ENCODE measurements at places on chromosomes 2 and 18.
A peak's percentile ranks its signal among the peaks of the same experiment; 100 is the strongest.

DNA sequence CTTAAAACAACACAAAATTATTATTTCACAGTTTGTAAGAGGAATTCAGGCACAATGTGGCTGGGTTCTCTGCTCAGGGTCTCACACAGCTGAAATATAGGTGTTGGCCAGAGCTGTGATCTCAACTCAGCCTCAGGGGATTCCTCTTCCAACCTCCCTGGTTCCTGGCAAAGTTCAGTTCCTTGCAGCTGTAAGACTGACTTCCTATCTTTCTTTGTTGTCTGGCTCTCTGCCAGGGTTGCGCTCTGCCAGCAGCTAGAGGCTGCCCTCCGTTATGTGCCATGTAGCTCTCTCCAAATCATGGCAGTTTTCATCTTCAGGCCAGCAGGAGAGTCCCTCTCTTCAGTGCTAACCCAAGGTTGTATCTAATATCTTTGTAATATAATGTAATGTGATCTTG, 272.5 kb upstream of the KCNJ3 start:
- no peak for DNase-seq

DNA sequence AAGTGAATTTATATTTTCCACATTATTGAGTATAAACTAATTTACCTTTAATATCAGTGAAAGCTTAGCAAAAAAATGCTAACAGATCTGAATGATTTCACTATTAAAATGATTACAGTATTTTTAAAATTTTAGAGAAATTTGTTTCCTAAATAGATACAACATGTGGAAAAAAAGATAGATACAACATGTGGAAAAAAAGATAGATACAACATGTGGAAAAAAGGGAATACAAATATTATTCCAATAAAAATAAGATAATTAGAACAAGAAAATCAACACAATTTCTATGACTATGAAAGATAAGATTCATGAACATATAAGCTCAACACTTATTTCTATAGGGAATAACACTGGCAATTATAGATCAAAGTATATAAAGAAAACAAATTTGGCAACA, 865.9 kb upstream of the VRK2 start:
- no peak for DNase-seq

DNA sequence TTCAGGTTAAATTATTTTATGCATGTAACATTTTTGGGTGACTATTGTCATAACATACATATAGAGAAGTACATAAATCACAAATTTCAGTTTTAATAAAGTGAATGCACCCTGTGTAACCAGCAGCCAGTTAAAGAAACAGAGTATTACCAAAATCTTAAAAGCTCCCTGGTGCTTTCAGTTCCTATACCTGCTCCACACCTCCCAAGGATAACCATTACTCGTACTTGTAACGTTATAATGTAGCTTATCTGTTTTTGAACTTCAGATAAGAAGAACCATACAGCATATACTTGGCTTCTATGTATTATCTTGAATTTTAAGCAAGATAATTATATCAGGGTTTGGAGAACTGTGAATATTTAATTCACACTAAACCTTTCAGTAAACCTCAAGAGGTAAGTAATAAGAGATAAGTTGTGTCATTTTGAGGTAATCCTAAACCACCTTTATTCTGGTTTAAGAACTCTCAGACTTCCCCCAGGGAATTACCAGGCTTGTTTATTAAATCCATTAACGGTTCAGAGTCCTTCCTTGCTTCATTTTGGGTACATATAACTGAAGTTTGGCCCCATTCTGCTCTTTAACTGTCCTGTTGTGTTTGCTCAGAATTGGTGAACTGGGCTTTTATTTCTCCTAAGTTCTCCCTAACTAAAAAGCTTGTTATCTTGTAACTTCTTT, 58.6 kb downstream of the LCLAT1 start:
- no peak for DNase-seq

DNA sequence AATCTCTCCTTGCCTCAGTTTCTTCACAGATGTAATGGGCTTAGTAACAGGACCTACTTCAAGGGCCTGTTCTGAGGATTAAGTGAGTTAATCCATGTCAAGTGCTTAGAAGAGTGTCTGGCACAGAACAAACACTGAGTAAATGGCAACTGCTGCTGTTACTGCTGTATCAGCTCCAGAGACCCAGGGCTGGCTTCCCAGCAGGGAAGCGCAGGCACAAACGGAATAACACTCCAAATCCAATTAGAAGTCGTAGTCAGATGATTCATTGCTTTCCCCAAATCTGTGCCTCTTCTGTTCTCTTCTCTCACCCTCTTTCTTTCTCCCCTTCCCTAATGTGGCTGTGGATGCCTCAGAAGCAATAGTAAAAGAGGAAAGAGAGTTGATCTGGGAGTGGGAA, 101.1 kb upstream of the FZD7 start:
- peak; percentile 65 for DNase-seq

DNA sequence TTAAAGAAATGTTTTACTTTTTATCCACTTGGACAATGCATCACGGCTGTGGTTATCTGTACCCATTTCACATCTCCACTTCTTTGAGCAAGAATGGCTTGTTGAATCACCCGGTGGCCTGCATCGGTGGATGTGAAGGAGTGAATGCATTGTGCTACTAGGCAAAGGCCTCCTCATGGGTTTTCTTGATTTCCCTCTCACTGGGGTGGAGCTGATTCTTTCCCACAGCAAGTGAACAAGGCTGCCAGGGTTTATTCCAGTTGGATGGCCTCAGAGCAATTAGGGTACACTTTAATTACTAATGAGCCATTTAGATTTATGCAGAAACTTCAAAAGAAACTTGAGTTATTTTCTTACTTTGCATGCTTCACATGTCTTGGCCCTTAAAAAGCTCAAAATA, 387.1 kb downstream of the RND3 start:
- no peak for DNase-seq

GRCh38 chr18:49788327-49788898, 24.9 kb downstream of the ACAA2 start:
- DNase-seq = peak; percentile 78

GRCh38 chr2:365367-366275, 77.7 kb upstream of the ALKAL2 start:
- DNase-seq = no peak

- no peak for DNase-seq
These were observed 417.0 kb upstream of the NRXN1 start for GRCh38 chr2:51448911-51449310.

DNA sequence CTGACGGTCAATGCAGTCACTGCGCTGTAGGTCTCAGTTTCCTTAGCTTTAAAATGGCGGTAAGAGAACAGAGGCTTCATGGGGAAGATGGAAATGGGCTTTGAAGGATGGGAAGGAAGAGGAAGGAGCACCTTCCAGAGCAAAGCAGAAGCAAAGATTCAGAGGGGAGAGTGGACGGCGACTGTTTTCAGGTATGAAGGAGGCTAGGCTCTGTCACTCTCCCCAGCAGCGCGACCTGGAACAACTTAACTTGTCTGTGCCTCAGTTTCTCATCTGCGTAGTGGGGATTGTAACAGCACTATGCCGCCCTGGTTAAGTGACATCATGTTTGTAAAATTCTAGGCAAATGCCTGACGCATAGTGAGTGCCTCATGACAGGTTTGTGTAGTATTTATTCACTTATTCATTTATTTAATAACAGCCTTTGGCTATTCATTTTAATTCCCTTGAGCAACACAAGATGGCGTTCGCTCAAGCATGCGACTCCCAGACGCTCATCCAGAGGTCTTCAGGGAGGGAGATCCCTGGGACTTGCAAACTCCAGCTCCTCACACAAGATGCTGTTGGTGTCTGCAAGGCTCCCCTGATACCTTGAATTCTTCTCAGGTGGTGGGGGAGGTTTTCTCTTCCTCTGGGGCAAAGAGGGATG, 336.3 kb downstream of the DYSF start:
- no peak for DNase-seq

- DNase-seq = no peak
These were observed 2.4 kb downstream of the GPR45 start for GRCh38 chr2:105243961-105244360.

DNA sequence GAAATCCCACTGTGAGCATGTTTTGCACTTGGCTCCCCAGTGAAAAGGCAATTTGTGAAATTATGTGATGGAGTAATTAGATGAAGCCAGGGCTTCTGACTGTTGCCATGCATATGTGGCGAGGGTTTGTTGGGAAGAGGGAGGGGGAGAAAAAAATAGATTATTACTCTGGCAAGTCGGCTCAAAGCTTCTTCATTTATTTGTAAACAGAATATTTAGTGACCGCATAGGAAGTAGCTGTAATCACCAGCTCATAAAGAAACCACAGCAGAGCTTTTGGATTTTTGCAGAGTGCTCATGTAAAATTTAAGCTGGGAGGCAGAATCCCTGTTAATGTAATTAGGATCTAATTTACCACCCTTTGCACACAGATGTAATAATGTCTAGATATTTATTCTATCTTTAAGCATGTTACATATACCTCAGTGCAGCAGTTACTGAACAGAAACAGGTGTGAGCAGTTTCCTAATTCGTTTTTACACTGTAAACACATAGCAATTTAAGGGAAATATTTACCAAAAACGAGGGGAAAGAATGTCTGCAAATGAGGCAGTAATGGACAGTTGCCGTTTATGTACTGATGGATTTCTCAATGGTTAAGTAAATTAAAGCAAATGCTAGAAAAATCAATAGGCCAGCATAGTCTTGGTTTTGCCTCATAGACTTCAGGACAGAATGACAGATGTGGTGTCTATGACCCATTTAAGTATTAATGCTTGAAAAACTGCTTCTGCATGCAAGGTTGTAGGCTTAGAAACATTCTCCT, 87.9 kb downstream of the MEIS1 start:
- DNase-seq = no peak

DNA sequence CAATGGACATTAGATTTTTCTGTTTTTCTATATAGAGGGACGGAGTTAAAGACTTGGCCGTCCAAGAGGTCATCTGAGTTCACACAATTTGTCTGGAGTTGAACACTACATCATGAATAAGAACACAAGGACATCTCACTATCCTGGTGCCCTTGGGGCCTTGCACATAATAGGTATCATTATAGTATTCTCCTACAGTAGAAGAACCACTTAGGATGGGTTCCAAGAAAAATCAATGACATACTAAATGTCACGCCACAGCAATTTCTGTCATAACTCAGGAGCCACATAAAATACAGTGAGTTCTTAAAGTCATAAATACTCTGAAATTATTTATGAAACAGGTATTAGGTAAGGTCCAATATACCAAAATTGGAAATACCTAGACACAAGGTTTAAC, 154.4 kb downstream of the NCKAP5 start:
- DNase-seq = no peak

GRCh38 chr2:63866009-63866709, 24.5 kb downstream of the UGP2 start:
- DNase-seq = no peak

DNA sequence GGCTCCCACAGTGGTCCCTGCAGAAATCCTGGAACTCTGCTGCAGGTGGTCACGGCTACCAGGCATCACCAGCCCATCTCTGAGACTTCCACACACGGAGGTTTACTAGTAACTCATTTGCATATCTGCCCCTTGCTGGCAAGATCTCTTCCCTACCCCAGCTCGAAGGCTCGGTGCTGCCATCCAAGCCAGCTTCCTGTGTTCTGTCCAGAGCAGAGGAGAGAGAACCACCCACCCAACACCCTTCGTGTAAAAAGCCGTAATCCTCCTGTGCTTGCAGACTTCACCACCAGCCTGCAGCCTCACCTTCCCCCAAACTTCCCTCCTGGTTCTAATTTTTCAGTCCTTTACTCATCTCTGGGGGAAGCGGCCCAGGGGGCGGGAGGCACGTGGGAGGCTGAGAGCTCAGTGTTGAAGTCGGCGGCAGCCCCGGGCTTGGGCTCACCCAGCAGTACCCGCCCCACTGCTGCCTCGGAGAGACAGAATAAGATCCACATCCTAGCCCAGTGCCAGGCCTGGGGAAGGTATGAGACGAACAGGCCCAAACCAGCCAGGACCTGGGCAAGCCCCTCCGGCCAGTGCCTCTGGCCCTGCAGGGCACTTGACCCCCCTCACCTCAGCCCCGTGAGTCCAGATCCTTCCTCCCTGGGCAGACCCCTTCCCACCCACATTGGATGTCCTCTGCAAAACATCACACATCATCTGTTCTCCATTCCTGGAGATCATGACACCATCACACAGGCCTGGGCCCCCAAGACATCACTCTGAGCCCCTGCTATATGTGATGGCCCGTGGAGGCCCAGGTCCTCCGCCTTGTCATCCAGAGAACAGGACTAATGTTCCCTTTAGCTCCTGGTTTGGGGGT, 145.8 kb upstream of the ID2 start:
- DNase-seq = no peak

DNA sequence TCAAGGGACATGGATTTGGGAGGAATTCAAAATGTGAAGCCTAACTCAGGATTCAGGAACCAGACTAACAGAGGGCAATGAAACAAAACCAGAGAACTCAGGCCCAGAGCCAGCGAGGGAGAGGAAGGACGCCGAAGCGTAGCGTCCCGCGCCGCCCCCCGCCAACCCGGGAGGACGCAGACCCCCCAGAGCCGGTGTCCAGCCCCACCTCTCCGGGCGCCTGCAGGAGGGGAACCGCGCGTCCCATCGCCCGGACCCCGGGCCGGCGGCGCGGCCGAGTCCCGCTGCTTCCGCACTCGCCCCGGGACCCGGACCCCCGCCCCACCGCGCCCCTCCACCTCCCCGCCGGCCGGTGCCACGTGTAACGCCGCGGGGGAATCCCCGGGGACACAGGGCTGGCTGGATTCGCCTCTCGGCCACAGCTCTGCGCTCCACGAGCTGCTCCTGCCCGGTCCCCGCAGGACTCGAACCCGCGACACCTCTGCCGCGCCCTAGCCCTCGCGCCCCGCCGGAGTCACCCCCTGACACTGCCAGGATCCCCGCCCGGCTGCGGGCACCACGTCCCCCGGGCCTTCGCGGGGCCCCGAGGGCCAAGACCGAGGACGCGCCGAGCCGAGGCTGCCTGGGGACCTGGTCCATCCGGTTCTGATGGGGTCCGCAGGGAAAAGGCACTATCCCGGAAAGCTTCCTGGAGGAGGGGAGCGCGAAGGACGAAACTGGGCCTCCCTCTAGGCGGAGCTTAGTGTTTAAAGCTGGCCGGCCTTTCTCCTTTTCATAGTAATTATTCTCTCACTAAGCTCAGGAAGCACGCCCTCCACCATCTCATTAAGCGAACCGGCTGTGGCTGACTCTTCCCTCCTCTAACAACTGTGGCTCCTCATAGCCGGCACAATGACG, 40.4 kb upstream of the FAM124B start:
- peak; percentile 77 for DNase-seq

GRCh38 chr2:105378921-105379383, 19.9 kb downstream of the FHL2 start:
- DNase-seq = no peak

GRCh38 chr2:45935791-45936622, 284.5 kb downstream of the PRKCE start:
- peak; percentile 93 for DNase-seq

GRCh38 chr2:195859513-195859912, 202.5 kb downstream of the SLC39A10 start:
- DNase-seq = no peak

GRCh38 chr18:42976869-42977590, 138.5 kb downstream of the RIT2 start:
- no peak for DNase-seq

- DNase-seq = no peak
These were observed 132.3 kb upstream of the NETO1 start for GRCh38 chr18:72999971-73000607.

Data from DMS53 (cell line).